RPMI7951 (cell line): ENCODE measurements at places on chromosomes 6 and 20. TPM values are rescaled to one million over a fixed set of nuclear protein-coding genes. Genes with fewer than 3 reads are reported as not detected.

DNA sequence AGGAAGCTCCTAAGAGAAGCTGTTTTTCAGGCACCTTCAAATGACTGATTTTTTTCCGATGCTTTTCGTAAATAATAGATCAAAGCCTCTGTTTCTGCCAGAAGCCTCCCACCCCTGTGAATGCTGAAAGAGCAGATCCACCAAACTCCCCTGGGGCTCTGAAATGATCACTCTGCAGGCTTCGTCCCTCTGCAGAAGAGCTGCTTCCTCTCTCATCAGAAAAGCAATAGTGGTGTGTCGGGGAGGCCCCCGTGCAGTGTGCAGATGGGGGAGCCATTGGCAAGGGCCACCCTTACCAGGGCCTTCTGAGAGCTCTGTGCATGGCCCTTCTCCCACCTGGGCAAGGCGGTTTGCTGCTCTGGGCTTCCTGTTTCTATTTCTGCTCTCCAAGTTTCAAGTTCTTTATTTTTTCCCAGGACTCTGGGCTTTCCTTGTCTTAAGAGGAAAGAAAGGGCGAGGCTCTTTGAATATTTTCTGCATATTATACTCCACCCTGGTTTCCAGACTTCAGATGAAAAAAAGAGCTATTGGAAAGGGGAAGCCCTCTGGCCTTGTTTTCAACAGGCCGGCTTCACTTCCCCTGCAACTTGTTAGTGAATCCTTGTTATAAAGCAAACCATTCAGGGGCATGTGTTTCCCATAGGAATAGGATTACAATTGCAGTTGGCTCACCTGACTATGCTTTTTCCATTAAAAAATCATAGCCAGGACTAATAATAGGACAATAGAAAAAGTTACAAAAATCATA, 155.2 kb downstream of the TTLL2 start:
- no peak for DNase-seq

DNA sequence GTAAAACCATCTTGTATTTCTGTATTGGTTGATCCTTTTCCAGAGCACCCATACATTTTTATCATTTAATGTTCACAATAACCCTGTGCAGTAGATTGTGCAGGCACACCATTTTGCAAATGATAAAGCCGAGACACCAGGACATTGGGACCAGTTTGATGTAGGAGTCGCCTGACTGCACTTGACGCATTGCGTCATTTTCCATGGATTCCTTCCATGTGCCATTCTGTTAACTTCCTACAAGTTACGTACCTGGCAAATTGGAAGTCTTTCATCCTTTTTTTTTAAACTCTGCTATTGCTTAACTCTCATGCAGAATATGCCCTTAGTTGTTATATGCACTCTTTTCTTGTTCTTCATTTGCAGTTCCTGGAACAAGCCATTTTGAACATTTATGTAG, 43.0 kb downstream of the PRPH2 start:
- DNase-seq: no peak

GRCh38 chr20:64114356-64114971, 7.1 kb upstream of the NPBWR2 start:
- no peak for DNase-seq

DNA sequence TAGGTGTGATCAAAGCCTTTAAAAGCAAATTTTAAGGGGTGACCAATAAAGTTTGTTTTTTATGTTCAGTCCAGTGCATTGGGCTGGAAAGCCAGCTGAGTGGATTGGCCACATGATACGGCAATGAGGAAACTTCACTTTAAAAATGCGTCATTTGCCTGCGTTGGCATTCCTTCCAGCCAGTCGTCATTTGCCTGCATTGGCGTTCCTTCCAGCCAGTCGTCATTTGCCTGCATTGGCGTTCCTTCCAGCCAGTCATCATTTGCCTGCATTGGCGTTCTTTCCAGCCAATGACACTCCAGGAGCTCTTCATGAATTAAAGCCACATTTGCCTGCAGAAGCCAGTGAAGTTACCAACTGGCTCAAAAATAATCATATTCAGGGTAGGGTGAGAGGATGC, 378.6 kb downstream of the SMOC2 start:
- DNase-seq: no peak

The ARG1 gene
- total RNA-seq: not detected in 2 replicates

The POLR1C gene
- 50.7 and 52.3 TPM in 2 replicates for total RNA-seq

The COL20A1 gene
- not detected in 2 replicates for total RNA-seq
